ENCODE measurements at places on chromosomes 2 and 18. TPM values are rescaled to one million over a fixed set of nuclear protein-coding genes. Genes with fewer than 3 reads are reported as not detected.

DSG4 gene
- not detected for total RNA-seq

ZSWIM2 gene
- not detected for total RNA-seq

FLACC1 gene
- 3.4 TPM for total RNA-seq

LDAH gene
- 19.3 TPM for total RNA-seq

HOXD9 gene
- 0.66 TPM for total RNA-seq

STPG4 gene
- total RNA-seq: 0.20 TPM

- DNase-seq: no peak
These were observed 5.0 kb downstream of the SP9 start for GRCh38 chr2:174339561-174340399.

- DNase-seq: no peak
These were observed 10.1 kb downstream of the MBOAT2 start for GRCh38 chr2:8993196-8993901.

- DNase-seq: no peak
These were observed 93.3 kb downstream of the HRH4 start for GRCh38 chr18:24553571-24554285.

DNA sequence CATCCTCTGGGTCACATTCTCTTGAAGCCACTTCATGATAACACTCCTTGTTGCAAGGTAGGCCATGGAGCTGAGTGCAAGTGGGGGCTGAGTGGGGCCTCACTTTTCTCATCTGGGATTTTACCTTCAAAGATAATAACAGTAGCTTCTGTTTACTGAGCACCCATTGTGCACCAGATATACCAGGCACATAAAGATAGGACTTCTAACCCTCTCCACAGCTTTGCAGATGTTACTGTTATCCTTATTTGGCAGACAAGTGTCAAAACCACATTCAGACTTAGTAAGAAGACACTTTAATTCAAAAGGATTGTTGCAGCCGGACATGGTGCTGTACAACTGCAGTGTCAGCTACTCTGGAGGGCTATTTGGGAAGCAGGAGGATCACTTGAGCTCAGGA lies 12.8 kb upstream of the FAM136A start:
- no peak for DNase-seq

GRCh38 chr2:190167702-190168101 lies 105.2 kb upstream of the MSTN start:
- DNase-seq: no peak

DNA sequence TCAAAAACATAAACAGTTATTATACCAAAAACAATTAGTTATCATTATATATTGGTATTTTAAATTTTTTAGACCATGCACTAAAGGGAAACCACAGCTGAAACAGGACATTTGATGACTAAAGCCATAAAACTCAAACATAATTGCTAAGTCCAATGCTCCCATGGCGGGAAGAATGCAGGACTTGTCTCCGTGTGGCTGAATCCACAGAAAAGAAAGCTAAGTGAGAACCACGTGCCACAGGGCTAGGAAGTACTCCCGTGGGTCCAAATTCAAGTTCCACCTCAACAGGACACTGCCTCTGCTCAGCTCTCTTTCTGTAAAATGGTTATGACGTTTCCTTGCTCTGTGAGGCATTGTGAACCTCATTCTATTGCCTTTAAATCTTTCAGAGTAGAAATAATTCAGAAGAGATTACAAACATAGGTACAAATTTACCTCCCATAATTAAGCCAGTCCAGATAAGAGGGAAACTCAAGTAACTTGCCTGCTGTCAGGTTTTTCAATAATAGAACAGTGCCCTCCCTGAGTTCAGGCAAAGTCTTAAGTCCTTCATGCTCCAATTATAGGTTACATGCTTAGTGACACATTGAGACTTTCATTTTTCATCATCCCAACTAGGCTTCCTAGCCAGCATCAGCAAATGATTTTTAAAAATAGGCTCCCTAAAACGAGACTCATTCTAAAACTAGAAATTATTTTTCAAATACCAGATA lies 36.7 kb downstream of the FTCDNL1 start:
- DNase-seq: no peak

- no peak for DNase-seq
These were observed 107.1 kb upstream of the KCNJ3 start for GRCh38 chr2:154591294-154591820.

DNA sequence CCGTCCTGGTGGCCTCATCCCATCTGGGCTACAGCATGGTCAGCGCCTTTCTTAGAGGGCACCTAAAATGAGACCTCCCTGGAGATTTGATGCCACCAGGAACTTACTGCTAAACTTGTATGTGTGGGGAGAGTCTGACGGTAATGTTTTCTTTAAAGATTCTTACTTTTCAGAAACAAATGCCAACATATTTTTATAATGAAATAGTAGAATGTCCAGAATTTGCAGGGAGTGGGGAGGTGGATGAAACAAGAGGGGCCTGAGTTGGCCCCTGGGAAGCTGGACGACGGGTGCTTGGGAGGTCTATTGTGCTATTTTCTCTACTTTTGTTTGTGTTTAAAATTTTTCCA lies 118.8 kb upstream of the CTDP1 start:
- no peak for DNase-seq

- DNase-seq: no peak
These were observed 146.8 kb upstream of the PID1 start for GRCh38 chr2:229417916-229418315.

- DNase-seq: no peak
These were observed 38.8 kb upstream of the TMEM18 start for GRCh38 chr2:715854-716560.

GRCh38 chr2:220521551-220521950 lies 894.1 kb downstream of the SLC4A3 start:
- no peak for DNase-seq

GRCh38 chr2:227817850-227818674 lies 4.4 kb downstream of the CCL20 start:
- peak; percentile 85 for DNase-seq

DNA sequence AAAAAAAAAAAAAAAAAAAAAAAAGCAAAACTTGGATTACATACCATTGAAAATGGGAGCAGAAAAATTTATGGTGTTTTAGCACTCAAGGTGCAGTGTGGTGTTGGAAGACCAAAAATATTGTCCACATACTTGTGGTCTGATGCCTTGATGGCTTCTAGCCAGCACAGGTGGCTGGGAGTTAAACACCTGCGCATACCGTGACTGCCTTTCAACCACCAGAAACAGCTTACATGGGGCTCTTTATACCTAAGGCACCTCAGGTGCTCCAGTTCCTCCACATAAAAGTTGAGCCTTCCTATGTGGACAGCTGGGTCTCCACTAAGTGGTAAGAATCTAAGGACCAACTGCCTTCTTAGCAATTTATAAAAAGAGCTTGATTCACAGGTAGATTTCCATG lies 802.6 kb upstream of the CELF4 start:
- DNase-seq: no peak

DNA sequence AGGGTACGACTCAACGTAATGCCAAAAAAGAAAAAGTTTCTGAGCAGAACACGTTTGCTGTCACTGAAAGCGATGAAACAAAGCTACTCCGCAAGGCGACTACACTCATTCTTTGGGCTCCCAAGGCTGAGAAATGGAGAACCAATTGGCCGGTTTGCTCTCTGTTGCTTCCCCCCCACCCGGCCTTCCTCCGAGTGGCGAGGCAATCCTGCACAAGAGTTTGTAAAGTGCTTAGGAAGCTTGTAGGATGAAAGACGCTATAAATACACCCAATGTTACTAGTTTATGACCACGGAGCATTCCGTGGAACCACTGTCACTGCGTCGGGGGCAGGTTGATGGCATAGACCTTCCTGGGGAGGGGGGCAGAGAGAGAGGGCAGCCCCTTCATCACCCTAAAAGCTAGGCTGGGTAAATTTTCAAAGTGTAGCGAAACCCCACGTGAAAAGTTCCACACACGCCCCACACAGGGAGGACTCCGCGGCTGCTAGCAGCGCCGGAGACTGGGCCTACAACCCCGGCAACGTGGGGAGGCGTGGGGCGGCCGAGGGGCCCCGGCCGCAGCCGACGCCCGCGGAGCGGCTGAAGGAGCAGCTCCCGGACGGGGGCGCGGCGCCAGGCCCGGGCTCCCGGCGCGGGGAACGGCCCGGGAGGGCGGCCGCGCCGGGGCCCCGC lies 915 bp downstream of the CUL3 start:
- DNase-seq: peak; percentile 35

GRCh38 chr18:37476182-37476581 lies 89.4 kb downstream of the CELF4 start:
- DNase-seq: no peak
